ENCODE measurements at places on chromosomes 7 and 10.

GRCh38 chr10:97752956-97753355 is 16.0 kb downstream of the ZFYVE27 start:
- DNase-seq: no peak

DNA sequence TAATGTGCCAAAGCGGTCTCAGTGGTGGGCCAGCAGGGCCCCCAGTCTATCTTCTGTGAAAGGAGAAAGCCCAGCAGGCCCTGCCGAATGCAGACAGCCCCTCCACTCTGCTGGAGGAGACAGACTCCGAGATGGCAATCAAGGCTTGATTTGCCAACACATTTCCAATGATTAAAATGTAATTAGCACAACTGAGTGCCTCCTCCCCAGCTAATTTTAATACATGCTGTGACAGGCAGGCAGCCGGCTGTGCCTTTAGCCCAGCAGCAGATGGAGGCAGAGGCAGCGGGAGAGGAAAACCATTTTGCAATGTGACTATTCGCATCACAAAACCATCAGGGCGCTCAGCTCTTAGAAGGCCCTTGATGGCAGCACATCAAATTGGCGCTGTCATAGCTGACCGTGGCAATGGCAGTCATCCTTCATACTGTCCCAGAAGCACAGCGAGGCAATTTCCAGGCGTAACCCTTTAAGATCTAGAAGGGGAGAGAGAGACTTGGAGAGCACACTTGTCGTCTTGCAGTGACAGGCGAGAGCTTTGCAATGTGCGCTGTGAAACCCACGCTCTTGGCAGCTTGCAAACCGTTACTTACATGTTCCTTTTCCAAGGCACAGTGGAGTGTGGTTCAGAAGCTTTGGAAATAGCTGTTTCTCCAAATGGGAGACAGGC is 714.8 kb upstream of the GALNT17 start:
- DNase-seq: no peak

- no peak for DNase-seq
Measured at GRCh38 chr7:46929359-46929758, 652.6 kb downstream of the TNS3 start.

- DNase-seq: no peak
Measured at GRCh38 chr10:50461123-50461522, 162.6 kb downstream of the SGMS1 start.

DNA sequence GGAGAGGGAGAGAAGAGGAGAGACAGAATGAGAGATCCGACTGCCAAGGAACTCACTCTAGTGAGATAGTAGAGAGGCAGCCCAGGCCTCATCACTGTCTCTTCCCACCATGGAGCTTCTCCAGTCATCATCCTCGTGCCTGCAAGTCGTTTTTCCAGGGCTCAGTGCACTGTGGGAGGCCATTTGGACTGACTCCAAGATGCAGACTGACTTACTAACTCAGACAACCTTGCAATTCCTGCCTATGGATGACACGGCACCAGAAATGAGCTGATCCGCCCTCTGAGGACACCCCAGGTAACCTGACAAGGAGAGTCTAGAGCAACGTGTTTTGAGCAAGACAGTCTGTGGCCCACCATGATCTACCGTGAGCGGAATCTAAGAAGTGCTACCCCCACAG is 154.9 kb downstream of the GLI3 start:
- no peak for DNase-seq

DNA sequence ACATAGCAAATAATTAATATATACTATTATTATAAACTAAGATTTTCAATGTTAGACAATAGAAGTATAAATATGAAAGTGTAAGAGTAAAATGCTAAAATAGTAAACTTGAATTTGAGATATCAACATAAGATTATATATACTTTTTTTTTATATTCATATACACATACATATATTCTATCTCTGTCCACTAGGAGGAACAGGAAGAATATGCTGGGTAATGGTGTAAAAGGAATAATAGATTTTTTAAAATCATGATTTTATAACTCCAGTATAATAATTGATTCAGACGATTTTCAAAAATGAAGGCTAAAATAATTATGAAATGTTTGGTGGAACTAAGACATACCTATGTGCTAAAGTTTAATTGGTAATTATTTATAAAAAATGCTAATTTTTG is 37.7 kb downstream of the AGMO start:
- DNase-seq: no peak

GRCh38 chr10:51815723-51816122 is 116.3 kb upstream of the CSTF2T start:
- no peak for DNase-seq

- DNase-seq: no peak
Measured at GRCh38 chr10:78162853-78163252, 129.2 kb downstream of the RPS24 start.

- DNase-seq: no peak
Measured at GRCh38 chr7:147894271-147894670, 696.3 kb upstream of the C7orf33 start.

DNA sequence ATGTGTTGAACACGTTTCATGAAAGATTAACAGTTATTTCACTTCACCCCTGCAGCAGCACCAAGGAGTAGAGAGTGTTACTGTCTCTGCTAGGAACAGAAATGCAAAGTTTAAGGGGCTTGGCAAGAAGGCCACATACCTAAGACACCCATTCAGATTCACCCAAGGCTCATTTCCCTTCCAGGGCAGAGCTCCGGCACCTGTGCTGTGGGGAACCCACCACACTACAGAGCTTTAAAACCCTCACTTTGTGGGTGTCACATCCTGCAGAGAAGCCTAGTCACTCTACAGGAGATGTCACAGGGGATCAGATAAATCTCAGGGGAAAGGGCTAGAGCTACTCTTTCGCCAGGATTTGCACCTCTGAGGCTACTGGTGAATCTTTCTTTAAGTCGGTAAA is 176.1 kb upstream of the KLF6 start:
- DNase-seq: no peak

DNA sequence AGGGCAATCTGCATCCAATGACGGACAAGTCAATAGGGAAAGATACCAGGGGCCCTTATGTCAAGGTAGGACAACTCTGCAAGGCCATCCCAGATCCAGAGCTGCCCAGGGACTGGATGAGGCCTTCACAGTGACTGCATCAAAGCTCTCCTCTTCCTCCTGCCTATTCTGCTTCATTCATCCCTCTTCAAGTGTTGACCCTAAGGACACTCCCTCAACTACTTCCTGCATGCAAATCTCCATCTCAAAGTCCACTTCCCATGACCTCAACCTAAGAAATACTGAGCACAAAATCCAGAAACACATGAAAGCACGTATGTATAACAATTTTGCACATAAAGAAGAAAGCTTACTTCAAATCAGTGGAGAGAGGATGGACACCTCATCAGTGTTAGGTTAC is 182.3 kb downstream of the AVL9 start:
- DNase-seq: no peak

- no peak for DNase-seq
Measured at GRCh38 chr10:63192826-63193225, 59.7 kb downstream of the NRBF2 start.

- no peak for DNase-seq
Measured at GRCh38 chr7:134992626-134993179, 6.4 kb downstream of the AGBL3 start.

DNA sequence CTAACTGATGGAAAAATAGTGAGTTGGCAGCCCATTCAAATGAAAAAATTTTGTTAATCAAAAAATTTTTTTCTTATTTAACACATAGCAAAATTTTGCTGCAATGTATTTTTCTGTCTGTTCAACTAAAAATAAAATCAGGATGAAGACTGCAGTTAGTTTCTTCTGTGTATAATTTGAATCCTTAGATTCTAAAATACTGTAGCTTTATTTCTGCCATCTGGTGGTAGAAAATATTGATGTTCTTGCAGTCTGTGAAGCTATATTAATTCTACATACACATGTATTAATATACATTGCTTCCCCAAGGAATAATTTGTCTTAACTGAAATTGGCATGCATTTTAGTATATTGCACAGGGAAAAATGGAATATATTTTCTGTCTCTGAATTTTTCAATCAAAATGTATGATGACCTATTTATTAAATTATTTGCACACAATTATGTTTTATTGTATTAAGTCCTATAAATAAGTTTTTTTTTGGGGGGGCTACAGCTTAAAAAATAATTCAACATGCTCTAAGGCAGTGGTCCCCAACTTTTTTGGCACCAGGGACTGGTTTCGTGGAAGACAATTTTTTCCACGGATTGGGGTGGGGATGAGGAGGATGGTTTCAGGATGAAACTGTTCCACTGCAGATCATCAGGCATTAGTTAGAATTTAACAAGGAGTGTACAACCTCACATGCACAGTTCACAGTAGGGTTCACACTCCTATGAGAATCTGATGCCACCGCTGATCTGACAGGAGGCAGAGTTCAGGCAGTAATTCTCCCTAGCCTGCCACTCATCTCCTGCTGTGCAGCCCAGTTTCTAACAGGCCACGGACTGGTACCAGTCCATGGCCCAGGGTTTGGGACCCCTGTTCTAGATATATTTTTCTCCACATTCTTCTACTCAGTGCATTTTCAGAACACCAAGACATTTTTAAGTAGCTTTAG is 119.4 kb downstream of the GNAT3 start:
- no peak for DNase-seq

DNA sequence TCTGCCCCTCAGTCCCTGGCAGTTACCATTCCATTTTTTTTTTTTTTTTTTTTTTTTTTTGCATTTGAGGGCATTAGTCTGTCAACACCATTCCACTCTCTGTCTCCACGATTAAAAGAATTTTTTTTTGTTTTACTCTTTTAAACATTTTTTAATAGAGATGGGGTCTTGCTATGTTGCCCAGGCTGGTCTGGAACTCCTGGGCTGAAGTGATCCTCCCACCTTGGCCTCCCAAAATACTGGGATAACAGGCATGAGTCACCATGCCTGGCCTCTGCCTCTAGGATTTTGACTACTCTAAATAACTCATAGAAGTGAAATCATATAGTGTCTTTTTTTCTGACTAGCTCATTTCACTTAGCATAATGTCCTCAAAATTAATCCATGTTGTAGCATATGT is 16.5 kb upstream of the CLDN3 start:
- no peak for DNase-seq

- DNase-seq: no peak
Measured at GRCh38 chr10:86849181-86849894, 92.9 kb downstream of the BMPR1A start.

DNA sequence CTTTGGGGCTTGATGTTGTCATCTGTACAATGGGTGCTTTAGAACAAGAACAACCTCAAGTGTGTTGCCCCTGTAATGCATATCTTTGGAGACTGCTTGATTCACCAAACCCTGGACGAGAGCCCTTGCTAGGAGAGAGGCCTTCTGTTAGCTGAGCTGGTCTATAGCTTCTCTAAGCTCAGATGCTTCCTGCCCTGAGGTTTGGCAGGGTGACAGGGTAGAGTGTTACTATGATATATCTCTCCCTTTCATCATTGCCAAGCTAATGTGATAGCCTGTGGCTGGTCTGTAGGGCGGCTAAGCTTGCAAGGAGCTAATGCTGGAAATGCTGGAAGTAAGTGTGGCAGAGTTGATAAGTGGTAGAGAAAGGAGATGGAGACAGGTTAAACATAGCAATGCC is 364.1 kb downstream of the RPS24 start:
- DNase-seq: no peak

DNA sequence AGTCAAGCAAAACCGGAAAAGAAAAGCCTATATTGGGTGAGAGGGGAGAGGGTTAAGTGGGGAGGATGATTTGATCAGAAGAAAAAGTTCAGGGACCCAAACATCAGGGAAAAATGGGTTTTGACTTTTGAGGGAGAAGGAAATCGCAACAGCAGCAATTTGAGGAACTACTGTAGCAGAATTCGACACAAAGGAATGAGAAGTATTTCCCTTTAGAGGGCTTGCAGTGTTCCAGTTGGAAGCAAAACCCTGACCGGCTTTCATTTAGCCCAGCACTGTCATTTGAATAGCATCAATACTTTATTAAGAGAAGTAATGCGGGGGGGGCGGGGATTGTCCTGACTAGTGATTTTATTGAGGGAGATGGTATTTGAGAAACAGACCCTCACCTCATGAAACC is 37.2 kb upstream of the GATA3 start:
- DNase-seq: no peak

- DNase-seq: no peak
Measured at GRCh38 chr7:150524018-150524417, 9.3 kb downstream of the GIMAP7 start.

- no peak for DNase-seq
Measured at GRCh38 chr10:32972460-32972859, 14.4 kb upstream of the ITGB1 start.

DNA sequence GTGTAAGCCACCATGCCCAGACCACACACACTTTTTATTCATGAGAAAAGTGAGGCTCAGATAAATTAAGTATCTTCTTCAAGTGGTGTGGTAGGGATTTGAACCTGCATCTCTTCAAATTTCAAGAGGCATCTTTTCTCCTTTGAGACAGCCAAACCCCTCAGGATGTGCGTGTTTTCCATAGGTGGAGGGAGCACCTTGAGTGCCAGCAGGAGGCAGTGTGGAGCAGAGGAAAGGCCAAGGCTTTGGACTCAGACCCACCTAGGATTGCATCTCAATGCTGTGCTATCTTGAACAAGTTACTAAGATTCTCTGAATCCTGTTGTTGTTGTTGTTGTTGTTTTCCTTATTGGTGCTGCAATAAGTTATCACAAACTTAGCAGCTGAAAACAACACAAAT is 40.2 kb upstream of the MYL10 start:
- no peak for DNase-seq

GRCh38 chr10:86247073-86247472 is 119.5 kb downstream of the GRID1 start:
- no peak for DNase-seq

DNA sequence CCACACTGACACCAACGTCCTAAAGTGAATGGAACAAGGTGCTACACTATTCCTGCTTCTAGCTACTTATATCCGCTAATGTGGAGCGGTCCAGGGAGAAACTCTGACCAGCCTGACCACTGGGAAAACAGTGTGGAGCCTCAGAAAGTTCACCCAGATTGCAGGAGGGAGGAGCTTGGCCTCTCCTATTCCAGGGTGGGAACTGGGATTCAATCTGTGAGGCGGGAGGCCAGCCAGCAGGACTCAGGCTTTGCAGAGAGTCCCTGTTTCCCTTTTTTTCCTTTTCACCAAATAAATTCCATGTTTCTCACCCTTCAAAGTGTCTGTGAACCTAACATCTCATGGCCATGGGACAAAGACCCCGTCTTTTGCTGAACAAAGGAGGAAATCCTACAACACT is 86.4 kb upstream of the SEMA3C start:
- no peak for DNase-seq
